ENCODE measurements at places on chromosomes 6 and 20.

- DNase-seq, result no peak
Observed at GRCh38 chr6:26331218-26332073, 33.6 kb upstream of the BTN3A2 start.

DNA sequence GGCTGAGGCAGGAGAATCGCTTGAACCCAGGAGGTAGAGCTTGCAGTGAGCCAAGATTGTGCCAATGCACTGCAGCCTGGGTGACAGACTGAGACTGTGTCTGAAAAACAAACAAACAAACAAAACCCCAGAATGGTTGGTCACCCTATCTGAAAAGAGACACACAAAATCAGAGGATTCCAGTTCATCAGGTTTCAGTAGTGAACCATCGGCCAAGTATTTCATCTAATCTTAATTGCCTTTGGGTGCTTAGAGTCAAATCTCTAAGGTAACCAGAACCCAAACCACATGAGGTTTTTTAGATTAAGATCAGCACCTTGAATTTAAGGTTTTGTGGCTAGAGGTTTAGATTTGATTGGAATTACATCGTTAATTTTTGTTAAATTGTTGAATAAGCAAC is 8.3 kb upstream of the ZBTB2 start:
- DNase-seq, result no peak

DNA sequence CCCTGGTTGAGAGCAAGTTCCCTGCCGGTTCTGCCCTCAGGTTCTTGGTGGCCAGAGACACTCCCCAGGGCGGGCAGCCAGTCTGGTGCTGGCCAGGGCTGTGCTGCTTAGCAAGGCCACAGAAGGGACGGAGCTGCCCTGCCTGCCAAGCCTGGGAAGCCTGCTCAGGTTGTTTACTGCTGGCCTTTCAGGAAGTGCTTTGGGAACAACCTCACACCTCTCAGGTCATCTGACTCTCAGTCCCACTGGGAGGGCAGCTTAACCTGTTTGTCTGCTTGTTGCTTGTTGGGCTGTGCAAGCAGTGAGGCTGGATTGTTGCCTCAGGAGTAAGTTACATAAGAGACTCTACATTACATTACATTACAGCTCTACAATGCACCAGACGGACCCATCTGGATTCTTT is 75.8 kb upstream of the AFDN start:
- no peak for DNase-seq

DNA sequence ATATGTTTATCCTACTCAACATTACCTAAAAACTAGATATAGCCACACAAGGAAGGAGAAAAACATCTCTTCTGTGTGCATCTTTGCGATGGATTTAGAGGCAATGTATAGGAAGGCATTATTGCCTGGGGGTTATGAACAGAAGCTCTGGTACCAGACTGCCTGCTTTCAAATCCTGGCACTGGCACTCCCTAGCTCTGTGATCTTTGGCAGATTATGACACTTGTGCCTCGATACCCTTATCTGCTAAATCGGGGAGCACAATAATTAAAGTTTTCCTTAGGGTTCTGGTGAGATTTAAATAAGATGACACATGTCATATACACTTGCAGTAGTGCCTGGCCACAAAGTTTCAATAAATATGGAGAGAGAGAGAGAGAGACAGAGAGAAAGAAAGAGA is 53.3 kb downstream of the SYNE1 start:
- no peak for DNase-seq

GRCh38 chr20:21100578-21101452 is 5.3 kb downstream of the LINC00237 start:
- no peak for DNase-seq
